Effector memory CD4-positive, alpha-beta T cell (primary cell): ENCODE measurements at places on chromosomes 16 and 17.
A peak's percentile ranks its signal among the peaks of the same experiment; 100 is the strongest.

DNA sequence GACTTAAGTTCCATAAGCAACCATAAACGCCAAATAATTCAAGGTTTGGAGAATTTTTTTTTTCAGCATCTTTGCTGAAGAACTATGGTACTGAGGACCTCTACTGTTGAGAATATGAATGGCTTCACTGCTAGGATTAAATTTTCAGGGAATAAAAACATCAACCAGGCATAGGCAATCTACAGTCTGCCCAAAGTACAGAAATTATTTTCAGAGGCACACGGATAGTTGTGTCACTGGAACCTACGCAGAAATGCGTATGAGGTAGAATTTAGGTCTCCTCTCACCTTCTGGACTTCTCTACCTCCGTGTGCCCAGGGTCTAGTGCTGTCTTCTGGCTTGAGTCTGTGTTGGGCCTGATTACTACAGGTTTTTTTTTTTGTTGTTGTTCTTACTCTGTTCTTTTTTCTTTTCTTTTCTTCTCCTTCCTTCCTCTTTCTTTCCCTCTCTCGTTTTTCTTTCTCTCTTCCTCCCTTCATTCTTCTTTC, 39.7 kb downstream of the NACA2 start:
- DNase-seq = no peak

DNA sequence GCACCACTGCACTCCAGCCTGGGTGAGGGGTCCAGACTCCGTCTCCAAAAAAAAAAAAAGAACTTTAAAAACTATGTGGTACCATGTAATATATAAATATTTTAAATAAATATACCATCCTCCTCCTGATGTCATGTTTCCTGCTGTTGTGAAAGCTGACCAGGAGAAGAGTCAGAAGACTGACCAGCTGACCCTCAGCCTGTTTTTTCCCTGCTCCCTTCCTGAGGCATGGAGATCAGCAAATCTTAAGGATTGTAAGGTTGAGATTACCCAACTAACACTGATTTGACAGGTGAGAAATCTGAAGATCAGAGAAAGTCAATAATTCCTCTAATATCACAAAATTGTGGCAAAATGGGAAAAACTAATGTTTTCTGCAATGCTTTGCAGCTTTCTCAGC, 18.1 kb downstream of the NCOR1 start:
- DNase-seq = no peak

- DNase-seq = peak; percentile 15
Observed at GRCh38 chr17:73591296-73592078, 52.8 kb downstream of the SDK2 start.

- DNase-seq = no peak
Observed at GRCh38 chr17:49054342-49055092, 57.3 kb downstream of the IGF2BP1 start.

DNA sequence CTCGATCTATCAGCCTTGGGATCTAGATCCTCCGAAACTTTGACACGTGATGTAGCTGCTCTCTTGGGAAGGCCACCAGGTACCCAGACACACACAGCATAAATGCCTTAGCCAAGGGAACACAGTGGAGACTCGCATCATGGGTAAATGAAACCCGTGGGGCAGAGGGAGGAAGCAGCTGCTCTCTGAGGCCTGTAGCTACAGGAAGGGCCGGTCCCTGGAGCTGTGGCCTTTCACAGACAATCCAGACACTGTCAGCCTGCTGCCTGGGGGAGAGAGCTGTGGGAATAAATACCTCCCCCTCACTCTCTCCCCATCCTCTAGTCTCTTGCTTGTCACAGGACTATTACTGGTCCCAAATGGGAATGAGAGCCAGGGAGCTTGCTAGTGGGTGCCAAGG, 351.2 kb downstream of the UTP18 start:
- DNase-seq = no peak

DNA sequence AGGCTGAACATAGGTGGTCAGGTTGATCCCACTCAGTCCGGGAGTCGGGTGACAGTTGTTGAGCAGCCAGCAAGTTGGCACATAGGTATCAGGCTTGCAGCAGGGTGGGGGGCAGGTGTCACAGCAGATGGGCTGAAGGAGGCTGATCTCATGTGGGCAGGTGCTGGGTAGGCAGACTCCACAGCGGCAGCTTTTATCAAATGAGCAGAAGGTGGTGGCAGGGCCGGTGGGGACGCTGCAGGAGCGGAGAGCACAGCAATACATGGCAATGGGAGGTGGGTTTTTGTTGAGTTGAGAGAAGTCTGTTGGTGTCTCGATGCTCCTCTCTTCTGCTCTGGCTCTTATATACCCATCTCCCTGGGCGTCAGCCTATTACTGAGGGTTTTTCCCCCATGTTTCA, at the start of gene KRTAP3-1:
KRTAP3-1 (minus strand) TSS at position 318 of the 400 bp plus-strand sequence; CDS start at position 264, 54 bp downstream.
- DNase-seq = no peak

DNA sequence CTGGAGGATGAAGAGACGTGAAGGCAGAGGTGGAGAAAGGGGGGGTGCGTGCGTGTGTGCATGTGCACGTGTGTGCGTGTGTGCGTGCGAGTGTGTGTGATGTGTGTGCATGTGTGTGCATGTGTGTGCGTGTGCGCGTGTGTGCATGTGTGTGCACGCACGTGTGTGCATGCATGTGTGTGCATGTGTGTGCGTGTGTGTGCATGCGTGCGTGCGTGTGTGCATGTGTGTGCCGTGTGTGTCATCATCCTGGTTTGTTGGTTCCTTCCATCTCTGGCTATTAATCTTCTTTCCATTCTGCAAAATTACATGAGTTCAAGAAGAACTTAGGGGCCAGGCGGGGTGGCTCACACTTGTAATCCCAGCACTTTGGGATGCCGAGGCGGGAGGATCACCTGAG, 17.0 kb upstream of the RPL38 start:
- no peak for DNase-seq

DNA sequence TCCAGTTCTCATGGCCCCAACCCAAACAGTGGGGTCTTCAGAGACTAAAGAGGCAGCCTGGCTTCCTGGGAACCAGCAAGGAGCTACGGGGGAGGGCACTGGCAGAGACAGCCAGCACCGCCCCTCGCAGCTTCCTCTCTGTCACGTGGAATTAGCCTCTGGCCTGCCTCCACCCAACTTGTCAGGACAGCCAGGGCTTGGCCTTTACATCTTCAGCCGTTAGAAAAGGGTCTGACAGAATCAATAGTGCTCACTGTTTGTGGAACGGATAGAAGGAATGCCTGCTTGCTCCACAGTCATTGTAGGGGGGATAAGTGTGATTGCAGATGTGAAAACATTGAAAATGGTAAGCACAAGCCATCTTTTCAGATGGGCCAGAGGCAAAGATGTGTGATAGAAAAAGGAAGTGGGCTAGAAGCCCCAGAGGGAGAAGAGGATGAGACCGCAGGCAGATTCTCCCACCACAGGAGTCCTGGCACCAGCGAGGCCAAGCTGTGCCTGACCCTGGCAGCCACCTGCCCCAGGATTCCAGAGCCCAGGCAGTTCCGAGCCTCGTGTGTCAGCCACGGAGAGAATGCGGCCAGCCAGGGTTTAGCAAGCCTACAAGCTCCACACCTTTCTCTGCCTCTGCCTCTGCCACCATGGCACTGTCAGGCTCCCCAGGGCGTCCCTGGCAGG, 18.6 kb downstream of the GRIN2C start:
- no peak for DNase-seq

DNA sequence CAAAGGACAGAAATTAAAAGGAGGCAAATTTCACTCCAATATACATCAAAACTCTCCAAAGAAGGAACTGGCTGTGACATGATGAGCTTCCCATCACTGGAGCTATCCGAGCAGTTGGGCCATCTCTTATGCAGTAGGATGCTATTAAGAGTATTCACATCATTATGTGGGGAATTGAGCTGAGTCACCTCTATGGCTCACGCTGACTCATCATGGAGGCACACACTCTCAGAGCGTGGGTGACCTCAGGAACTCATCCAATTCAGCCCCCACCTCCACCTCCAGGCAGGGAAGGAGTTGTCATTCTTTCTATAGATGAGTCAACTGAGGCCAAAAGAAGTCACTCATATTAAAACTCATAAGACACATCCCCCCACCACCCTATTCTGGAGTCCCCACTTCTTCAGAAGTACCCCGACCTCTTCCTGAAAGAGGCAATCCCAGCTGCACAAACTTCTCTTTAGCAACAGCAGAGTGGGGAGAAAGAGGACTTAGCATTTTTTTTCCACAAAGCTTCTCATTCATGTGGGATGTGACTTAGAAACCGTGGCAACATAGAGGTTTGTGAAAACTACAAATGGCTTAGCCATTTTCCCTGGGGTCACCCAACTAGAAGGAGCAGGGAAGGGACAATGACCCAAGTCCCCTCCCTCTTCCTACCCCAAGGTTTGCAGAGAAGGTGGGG, 32.5 kb downstream of the ABCC12 start:
- no peak for DNase-seq

DNA sequence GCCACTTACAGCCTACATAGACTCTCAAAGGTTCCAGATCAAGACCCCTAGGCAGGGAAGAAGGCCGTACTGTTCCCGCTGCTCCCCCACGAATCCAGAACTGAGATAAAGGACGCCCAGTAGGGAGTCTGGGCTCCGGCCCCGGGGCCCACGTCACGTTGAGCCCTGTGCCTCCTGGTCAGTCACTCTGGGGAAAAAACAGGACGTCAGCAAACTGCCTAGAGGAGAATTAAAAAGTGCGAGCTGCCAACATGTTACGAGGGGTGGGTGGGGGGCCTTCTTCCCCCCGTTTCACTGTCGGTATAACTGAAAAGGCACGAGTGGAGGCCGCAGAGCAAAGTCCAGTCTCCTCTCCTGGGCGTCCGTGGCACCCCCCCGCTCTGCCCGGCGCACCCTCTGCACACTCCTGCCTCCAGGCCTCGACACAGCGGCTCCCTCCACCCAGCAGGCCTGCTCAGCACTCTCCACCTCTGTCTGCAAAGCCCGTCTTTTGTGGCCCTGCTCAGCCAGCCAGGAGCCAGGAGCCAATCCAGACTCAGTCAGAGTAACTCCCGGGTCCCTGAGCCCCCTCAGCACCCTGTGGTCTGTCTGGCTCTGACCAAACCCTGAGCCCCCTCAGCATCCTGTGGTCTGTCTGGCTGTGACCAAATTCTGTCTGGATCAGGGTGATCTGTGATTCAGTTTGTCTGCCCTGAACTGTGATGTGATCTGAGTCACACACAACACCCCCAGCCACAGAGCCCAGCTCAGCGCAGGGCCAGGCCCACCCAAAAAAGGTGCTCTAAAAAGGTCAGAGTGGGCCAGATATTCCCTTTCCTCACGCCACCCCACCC, 6.2 kb downstream of the ITGAE start:
- DNase-seq = peak; percentile 74

DNA sequence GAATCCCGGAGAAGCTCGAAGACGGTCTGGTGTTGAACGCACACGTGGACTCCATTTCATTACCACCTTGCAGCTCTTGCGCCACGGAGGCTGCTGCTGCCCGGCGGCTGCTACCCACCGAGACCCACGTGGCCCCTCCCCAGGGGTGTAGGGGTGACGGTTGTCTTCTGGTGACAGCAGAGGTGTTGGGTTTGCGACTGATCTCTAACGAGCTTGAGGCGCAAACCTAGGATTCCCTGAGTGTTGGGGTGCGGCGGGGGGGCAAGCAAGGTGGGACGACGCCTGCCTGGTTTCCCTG, 1.7 kb upstream of the CBX4 start:
- DNase-seq = no peak

- DNase-seq = peak; percentile 18
Observed at GRCh38 chr17:17781591-17782496, 54.9 kb downstream of the SREBF1 start.

- DNase-seq = no peak
Observed at GRCh38 chr17:74228306-74228978, 15.1 kb downstream of the TTYH2 start.

GRCh38 chr16:87635541-87636049, 33.3 kb downstream of the JPH3 start:
- DNase-seq = peak; percentile 18

- DNase-seq = no peak
Observed at GRCh38 chr17:73851921-73852320, 207.7 kb upstream of the SDK2 start.

GRCh38 chr16:1825864-1826690, 548 bp downstream of the HAGH start:
- DNase-seq = peak; percentile 67

- no peak for DNase-seq
Observed at GRCh38 chr17:61461586-61461966, 9.4 kb downstream of the TBX4 start.

GRCh38 chr17:17749921-17750320, 68.7 kb downstream of the RAI1 start:
- DNase-seq = no peak

DNA sequence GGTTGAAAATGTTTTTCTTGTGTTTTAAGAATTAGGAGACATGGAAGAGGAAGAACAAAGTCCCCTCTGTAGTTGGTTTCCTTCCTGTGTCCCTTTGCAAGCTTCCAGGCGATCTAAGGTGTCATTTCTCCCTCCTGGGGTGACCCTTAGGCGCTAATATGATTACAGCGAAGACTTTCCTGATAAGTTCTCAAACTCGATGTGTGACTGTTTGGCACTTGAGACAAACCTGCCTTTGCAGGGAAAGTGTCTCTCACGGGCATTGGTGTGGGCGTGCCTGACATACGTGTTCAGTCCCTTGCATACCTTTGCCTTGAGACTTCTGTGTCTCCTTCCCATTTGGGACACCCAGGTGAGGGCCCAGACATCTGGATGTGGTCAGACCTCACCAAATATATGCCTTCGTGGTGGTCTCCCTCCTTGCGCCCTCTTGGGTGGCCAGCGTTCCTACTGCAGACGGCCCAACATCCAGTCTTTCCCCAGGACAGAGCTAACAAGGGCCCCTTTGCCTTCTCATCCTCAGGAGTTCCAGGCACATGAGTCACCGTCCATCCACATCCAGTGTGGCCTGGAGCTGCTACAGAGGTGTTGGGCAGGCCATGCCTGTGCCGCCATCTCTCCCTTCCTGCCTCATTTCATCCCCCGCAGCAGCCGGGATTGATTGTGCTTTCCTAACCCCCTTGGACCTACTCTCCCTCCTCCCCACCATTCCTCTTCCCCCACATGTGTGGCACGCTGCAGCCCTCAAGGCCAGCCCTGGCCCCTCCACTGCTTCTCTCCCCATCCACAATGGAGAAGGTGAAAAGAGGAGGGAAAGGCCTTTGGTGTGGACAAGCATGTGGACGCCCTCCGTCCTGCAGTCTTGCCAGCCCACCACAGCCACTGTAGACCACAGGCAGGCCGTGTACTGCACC, 3.1 kb upstream of the JPT2 start:
- no peak for DNase-seq
